Stimulated activated naive CD4-positive, alpha-beta T cell treated with Interleukin-2 at 50 U/mL for 16 hours (primary cell): ENCODE measurements at places on chromosomes 2 and 18.

GRCh38 chr2:160660741-160661140, 167.1 kb upstream of the RBMS1 start:
- DNase-seq = no peak

GRCh38 chr2:208407667-208408066, 1.1 kb downstream of the PTH2R start:
- no peak for DNase-seq

- DNase-seq = no peak
Observed at GRCh38 chr2:127527001-127527804, 914 bp upstream of the IWS1 start.

- DNase-seq = no peak
Observed at GRCh38 chr18:46675112-46675511, 18.1 kb upstream of the LOXHD1 start.

DNA sequence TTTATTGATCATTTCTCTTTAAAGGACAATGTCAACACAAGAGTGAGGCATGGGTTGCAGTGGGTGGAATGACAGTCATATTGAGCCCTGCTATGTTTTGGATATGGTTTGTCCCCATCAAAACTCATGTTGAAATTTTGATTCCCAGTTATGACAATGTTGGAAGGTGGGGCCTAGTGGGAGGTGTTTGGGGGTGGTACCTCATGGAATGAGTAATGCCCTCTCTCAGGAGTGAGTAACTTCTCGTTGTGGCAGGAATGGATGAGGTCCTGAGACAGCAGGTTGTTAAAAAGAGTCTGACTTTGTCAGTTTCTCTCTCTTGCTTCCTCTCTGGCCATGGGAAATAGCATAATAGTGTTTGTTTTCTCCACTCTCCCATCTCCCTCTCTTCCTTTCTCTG, 345.3 kb downstream of the DCC start:
- DNase-seq = no peak

DNA sequence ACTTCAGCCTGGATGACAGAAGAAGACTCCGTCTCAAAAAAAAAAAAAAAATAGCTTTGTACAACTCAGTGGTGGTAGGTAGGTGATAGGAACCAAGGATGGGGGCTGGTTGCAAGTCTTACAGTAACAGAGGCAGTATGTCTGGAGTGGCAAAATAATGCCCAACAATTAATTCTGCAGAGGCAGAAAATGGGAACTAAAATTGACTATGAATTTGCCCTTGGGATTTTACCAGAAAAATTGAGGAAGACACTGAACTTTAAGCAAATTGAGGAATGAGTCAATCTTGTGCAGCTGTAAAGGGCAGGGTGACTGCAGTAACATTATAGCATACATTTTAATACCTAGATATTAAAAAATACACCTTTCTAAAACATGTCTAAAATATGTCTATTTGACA, 292.1 kb upstream of the FBXO11 start:
- DNase-seq = no peak

DNA sequence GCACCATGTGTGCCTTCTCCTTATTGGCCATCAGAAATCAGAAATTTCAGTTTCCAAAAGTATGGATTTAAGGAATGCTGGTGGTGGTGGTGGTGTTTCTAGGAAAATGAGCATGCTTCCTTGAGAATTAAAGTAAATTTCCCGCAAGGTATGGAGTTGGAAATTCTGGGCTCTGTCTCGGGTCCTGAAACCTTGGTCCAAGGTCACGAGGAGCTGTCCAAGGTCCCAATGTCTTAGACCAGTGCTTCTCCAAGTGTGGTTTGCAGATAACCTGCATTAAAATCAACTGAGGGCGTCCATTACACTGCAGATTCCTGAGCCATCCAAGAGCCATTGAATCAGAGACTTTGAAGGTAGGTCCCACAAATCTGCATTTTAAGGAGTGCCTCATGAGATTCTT, 210.9 kb upstream of the PKDCC start:
- DNase-seq = no peak

- no peak for DNase-seq
Observed at GRCh38 chr2:60549928-60550177, 3.6 kb downstream of the BCL11A start.

GRCh38 chr2:105417857-105418436, 19.1 kb upstream of the FHL2 start:
- no peak for DNase-seq

DNA sequence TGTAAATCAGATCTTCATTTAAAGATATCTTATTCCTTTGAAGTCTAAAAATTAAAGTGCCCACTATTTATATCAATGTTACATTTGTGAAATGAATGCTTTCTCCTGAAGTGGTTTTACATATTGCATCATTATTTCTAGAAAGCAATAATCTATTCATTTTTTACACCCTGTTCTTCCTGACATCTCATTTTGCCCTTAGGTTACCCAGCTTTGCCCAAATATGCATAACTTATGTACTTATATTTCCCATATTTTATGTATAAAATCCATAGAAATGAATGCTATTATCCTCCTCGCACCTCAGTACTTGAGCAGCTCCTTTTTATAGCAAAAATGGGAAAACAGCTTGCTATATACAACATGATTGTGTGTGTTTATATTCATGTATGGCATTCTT, 396.5 kb upstream of the DSEL start:
- no peak for DNase-seq

- peak; percentile 9 for DNase-seq
Observed at GRCh38 chr18:47772374-47773248, 157.8 kb downstream of the SMAD2 start.

DNA sequence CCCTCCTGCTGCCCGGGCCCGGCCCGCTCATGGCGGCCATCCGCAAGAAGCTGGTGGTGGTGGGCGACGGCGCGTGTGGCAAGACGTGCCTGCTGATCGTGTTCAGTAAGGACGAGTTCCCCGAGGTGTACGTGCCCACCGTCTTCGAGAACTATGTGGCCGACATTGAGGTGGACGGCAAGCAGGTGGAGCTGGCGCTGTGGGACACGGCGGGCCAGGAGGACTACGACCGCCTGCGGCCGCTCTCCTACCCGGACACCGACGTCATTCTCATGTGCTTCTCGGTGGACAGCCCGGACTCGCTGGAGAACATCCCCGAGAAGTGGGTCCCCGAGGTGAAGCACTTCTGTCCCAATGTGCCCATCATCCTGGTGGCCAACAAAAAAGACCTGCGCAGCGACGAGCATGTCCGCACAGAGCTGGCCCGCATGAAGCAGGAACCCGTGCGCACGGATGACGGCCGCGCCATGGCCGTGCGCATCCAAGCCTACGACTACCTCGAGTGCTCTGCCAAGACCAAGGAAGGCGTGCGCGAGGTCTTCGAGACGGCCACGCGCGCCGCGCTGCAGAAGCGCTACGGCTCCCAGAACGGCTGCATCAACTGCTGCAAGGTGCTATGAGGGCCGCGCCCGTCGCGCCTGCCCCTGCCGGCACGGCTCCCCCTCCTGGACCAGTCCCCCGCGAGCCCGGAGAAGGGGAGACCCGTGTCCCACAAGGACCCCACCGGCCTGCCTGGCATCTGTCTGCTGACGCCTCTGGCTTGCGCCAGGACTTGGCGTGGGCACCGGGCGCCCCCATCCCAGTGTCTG, 767 bp downstream of the RHOB start:
- DNase-seq = no peak

DNA sequence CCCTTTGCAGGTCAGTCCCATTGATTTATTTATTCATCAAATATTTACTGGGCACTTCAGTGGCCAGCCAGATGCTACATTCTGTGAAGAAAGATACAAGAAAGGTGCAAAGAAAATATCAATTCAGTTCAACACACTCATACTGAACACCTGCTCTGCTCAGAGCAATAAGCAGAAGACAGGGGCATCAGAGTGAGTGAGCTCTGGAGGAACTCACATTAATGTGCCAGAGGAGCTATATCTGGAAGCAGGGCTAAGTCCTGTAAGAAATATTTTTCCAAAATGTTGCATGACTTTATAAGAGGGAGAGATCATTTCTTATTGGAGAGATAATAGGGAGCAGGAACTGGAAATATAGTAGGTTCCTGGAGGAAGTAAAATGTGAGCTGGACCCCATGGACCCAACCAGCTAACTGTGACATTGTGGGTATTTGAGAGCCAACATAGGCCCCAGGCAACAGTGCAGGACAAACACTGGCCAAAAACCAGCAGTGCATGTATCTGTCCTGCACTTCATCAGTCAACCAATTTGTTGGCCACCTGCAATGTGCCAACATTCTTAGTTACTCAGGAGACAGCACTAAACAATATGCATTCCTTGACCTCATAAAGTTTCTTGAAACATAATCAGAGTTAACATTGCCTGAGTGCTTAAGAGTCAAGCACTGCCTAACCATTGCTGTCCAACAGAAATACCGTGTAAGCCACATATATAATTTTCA, 102.7 kb upstream of the PTPRM start:
- DNase-seq = no peak

GRCh38 chr2:11250400-11251196, 93.8 kb downstream of the ROCK2 start:
- DNase-seq = no peak

- no peak for DNase-seq
Observed at GRCh38 chr2:194491409-194492115, 1165.5 kb upstream of the SLC39A10 start.

DNA sequence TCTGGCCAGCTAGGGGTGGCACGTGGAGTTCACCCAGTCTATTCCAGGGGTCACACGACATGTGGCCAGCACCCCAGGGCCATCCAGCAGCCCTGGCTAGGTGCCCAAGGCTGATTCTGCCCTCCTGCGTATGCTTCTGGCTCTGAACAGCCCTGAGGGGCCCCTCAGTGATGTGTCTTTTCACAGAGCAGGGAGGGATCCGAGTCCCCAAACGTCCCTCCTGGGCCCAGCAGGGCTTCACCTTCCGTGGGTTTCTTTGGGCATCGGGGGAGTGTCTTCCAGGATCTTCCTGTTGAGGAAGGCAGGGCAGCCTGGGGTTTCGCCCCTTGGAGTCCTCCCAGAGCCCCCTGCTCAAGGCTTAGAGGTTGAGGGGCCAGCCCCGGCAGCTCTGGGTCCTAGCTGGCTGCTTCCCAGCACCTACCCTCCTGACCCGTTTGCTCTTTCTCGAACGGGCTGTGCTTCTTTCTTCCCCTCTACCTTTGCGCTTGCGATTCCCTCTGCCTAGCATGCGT, 165.9 kb downstream of the DYSF start:
- no peak for DNase-seq

- DNase-seq = no peak
Observed at GRCh38 chr18:78804206-78805030, 175.2 kb upstream of the SALL3 start.

DNA sequence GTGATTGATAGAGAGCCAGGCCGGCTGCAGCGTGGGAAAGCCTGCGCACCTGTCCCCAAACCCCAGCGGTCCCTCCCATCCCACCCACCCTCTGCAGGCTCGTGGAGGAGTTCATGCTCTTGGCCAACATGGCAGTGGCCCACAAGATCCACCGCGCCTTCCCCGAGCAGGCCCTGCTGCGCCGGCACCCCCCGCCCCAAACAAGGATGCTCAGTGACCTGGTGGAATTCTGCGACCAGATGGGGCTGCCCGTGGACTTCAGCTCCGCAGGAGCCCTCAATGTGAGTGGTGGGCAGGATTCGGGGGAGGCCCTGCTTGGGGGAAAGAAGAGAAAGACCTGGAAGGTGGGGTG, 48.9 kb upstream of the ALPP start:
- no peak for DNase-seq

- no peak for DNase-seq
Observed at GRCh38 chr2:164243315-164243714, 378.0 kb downstream of the GRB14 start.

DNA sequence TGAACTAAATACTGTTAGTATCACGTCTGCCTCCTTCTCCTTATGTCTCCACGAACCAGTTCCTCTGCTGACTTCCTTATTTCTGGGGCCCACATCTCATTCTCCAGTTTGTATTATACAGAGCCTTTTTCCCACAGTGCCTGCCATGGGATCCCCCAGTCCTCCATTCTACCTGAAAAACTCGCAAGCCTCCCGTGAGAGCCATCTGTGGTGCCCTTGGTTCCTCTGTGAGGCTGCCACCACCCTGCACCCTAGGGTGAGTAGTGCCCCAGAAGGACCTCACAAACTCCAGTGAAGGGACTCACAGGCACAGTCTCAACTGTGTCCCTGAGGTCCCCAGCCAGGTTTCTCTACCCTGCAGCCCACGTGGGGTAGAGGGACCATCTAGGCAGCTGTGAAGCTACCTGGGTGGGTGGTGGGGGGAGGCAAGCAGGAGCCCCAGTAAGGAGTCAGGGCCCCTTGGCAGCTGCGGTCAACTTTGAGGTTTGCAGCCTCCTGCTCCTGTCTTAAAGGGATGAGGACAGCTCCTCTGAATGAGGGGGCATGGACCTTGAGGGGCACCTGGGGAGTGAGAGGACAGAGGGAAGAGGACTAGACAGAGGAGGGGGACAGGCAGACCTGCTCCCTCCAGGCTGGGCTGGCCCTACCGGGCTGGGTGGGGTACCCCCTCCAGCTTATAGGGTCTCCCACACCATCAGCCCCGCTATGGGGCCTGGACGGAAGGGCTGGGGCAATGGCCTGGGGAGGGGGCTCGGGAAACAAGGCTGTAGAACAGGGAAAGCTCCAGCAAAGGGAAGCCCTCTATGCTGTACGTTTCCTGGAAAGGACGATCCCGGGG, 1.0 kb downstream of the PSTPIP2 start:
- DNase-seq = no peak

- no peak for DNase-seq
Observed at GRCh38 chr2:45885171-45885621, 233.7 kb downstream of the PRKCE start.

DNA sequence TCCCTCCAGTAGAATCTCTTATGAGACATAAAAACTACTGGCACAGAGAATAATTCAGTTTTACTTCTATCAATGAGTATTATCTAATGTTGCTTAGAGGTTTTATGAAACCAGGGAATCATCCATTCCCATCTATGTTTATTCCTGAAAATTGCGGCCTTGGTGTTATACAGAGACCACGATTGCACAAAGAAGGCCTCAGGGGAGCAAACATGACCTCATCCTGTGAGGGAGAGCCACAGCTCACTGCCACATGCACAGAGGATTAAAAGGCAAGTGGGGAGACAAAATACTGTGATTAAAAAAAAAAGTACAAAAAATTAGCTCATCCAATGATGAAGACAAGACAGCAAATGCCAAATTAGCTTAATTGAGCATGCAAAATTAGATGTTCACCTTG, 111.8 kb upstream of the SLC35G4 start:
- no peak for DNase-seq

DNA sequence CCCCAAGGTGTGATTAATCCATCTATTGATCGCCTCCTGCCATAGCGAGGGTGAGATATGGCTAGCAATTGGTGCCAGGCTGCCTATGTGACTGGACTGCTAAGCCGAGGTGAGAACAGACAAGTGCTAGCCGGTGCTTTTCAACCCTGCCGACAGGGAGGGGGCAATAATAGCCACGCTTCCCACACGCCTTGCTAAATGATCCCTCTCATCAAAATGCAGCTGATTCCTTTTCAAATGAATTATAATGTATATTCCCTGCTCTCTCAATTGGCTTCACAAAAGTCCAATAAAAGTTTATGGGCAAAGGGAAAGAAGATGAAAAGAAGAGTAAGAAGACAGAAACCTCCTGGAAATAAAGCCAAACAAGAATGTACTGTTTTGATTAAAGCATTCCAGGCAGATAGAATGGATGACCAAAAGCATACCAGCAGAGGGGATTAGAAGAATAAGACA, 235.6 kb downstream of the ICOS start:
- no peak for DNase-seq

GRCh38 chr2:157107460-157107859, 150.0 kb upstream of the GALNT5 start:
- DNase-seq = no peak
